ENCODE measurements at places on chromosomes 12 and 14.

DNA sequence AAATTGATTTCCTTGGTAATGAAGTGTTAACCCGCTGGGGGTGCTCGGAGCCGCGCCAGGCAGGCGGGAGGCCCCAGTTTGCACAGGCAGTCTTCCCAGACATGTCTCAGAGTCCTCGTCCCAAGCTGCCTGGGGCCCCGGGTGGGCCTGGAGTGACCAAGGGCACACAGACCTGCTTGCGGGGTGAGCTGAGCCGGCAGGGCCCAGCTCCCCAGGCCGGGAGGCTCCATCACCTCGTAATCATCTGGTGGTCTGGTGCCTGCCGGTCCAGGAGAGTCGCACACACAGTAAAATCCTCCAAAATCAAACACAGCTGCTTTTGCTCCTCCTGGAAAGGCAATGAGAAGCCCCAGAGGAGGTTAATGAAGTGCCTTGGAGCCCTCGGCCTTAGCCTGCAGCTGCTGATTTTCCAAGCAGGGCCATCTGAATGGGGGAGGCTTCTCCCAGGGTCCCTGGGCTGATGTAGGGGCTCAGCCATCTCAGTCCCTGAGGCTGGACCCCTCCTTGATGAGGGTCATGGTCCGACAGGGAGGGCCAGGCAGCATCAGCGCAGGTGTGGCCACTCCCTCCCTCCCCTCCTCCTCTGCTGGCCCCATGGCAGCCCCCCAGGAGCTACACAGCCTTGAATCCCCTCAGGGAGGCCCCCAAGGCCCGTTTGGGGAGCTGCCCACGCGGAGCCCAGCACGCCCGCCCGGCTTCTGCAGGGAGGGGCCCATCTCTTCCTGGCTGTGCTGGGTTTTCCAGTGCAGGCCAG is 39.4 kb upstream of the FBRSL1 start:
- no peak for DNase-seq

GRCh38 chr12:52423661-52424500 is 10.3 kb downstream of the KRT75 start:
- no peak for DNase-seq

GRCh38 chr12:41897593-41897992 is 247.1 kb downstream of the GXYLT1 start:
- DNase-seq = no peak

DNA sequence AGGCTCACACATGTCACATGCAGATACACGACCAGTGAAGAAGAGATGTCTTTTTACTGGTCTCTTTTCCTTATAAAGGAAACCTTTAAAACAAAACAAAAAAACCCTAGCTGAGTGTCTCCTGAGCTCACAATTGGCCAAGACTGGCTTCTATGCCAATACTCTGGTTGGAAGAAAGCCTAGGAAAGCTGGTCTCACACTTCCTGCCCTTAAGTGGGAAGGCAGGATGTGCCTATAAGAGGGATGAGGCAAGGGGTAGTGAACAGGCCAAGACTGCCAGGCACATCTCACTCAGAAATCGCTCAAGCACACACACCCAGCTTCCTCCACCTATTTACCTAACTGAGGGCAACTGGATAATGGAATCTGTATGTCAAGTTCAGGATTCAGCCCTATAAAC is 50.0 kb downstream of the SOCS2 start:
- peak; percentile 59 for DNase-seq

DNA sequence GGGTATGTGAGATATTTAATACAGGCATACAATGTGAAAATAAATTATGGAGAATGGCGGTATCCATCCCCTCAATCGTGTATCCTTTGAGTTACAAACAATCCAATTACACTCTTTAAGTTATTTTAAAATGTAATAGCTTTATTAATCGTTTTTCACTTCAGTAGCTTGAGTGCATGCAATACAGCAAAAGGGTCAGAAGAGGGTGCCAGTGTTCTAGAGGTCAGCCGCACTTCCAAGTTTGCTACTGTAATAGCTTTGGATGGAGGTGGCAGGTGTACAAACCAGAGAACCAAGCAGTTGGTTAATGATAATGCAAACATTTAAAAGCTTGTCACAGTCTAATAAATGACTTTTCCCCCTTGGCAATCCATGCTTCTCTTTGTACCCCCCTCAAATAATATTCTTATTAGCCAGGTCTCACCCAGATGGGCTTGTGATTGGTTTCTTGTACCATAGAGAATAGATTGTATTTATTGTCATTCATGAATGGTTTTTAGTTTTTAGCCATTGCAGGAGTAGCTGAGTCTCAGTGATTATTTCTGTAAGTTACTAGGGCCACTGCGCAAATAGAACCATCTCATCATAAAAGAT is 127.0 kb downstream of the ERC1 start:
- DNase-seq = peak; percentile 41

DNA sequence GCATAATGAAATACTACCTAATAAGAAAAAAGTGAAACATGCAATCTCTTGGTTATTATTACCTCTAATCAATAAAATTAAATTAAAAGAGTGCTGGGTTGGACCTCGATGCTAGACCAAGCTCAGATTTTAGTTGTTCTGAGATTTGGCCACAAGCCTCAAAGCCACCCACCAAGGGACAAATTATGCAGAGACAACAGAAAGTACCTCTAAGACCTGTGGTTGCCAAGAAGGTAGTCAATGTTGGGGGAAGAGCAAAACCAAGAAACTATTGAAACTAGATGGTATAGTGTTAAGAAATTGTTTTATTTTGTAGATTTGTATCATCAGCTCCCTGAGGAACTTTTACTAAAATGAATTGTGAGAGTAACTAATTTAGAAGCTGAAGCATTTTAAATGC is 43.8 kb upstream of the ARID2 start:
- DNase-seq = no peak

- DNase-seq = no peak
These were observed 61.7 kb upstream of the SLC6A15 start for GRCh38 chr12:84974155-84974815.

GRCh38 chr12:53985994-53986685 is 1.2 kb downstream of the HOXC10 start:
- DNase-seq = peak; percentile 47

DNA sequence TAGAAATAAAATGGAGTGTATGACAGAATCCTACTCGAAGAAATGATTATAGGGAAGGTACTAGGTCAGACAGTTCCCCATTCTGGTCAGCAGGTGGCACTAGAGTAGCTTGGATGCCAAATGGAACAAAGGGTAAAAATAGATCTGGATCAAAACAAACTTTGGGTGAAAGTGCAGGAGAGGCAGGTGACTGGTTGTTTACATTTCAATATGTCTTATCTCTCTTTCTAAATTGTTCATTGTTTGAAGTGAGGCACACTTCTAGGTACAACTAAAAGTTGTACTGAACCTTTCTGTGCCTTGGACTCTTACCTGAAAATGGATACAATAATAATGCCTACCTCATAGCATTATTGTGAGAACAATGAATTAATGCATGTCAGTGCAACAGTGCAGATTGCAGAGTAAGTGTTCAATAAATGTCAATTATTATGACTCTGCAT is 62.0 kb upstream of the OSBPL8 start:
- DNase-seq = peak; percentile 70

GRCh38 chr12:62799126-62799736 is 135.7 kb downstream of the PPM1H start:
- peak; percentile 70 for DNase-seq

GRCh38 chr14:20516921-20517320 is 11.6 kb downstream of the RNASE10 start:
- DNase-seq = peak; percentile 10

- DNase-seq = no peak
These were observed 113.9 kb downstream of the KTN1 start for GRCh38 chr14:55693904-55694303.

DNA sequence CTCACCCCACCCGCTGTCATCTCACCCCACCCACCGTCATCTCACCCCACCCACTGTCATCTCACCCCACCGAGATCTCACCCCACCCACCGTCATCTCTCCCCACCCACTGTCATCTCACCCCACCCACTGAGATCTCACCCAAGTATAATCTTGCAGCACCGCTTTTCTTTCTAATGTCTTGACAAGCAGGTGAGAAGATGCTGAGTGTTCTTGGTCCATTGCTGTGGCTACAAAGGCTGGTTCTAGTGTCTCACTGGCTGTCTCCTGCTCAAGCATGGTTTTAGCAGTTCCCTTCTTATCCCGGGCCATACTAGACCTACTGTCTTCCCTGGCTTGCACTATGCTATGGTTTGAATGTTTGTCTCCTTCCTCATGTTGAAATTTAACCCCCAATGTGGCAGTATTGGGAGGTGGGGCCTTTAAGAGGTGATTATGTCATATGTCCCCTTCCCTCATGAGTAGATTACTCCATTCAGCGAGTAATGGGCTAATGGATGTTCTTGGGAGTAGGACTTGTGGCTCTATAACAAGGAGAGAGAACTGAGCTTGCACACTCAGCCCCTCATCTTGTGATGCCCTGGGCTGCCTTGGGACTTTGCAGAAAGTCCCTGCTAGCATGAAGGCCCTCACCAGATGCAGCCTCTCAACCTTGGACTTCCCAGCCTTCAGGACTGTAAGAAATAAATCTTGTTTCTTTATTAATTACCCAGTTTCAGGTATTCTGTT is 47.7 kb upstream of the PPP2R5C start:
- DNase-seq = no peak

- DNase-seq = no peak
These were observed 4.8 kb downstream of the DGKA start for GRCh38 chr12:55935738-55936151.

DNA sequence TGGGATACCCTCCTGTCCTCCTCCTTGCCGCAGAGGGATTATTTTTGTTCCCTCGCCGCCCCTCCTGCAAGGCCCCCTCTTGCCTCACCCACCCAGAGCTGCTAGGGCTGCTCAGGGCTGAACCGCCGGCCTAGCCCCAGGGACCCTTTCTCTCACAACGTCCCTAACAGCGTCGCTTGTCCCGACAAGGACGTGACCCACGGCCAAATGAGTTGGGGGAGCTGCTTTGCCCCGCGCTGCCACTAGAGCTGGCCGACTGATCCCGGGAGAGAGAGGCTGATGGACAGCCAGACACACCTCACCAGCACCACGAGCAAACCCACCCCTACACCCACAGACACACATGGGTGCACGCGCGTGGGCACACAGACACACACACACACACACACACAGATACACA is 154.6 kb upstream of the ALG10B start:
- DNase-seq = no peak

DNA sequence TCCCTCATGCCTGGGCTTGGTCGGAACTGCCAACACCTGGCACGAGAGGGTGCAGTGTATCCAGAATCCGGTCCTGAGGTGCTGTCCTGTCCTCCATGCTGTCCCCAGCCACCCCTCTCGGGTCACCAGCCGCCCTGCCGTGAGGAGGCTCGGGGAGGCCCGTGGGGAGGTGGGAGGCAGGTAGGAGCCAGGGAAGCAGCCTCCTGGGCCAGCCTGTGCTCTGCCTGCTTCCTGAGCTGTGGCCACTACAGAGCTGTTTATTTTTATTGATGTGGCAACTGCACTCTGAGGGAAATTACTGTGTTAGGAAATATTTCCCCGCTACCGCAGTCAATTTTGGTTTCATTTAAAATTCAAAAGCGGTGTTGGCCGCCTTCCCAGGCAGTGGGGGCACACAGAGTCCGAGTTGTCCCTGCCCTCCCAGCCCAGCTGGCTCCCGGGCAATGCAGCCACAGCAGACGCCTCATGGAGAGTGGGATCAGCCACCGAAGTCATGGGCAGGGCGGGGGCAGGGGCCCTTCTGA is 18.3 kb downstream of the NOC4L start:
- peak; percentile 86 for DNase-seq

GRCh38 chr14:34501004-34501580 is 38.4 kb downstream of the EAPP start:
- no peak for DNase-seq

- no peak for DNase-seq
These were observed 100.5 kb downstream of the TBX5 start for GRCh38 chr12:114305446-114305845.

DNA sequence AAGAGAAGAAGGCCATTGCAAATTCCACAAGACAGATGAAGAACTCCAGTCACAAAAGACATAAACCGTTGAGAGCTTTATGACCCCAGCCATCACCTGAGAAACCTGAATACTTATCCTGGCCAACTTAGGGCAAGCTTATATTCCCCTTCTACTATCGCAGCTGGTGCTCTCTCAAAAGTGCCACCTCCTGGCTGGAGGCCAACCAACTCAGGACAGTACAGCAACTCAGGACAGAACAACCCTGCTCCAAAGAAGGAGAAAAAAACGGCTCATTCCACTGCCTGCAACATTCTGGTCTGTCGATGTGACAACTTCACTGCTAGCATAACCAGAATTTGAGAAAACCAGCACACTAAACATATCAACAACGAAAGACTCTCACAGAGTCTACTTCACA is 9.7 kb upstream of the KRT6B start:
- no peak for DNase-seq

- DNase-seq = no peak
These were observed 114.2 kb upstream of the EEA1 start for GRCh38 chr12:93043192-93043876.

DNA sequence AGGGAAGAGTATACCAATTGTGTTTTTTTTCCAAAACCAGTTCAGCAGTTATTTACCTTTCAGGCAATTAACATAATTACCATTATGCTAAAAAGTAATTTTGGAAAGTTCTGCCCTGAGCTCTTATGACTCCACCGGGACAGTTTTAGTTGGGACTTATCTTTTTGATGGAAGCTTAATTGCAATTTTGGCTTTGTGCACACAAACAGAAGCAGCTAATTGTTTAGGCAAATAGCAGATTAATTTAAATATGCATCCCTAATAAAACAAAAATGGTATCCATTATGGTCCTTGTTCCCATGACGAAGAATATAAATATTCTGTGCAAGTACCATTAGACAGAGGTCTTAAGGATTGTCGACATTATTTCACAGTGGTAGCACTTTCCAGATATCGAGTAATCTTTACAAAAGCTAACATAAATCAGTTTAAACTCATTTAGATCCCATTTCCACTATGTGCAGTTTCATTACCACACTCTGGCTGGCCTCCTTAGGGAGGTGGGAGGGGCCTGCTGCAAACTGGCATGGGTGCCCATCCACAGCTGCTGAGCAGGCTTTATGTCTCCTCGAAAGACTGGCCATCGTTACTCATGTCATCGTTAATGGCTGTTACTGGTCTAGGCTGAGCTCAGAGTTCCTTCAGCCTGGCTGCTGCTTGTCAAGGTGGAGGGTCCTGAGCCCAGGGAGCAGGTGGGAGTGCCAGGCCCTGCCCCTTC is 68.2 kb downstream of the FBXW8 start:
- DNase-seq = no peak

DNA sequence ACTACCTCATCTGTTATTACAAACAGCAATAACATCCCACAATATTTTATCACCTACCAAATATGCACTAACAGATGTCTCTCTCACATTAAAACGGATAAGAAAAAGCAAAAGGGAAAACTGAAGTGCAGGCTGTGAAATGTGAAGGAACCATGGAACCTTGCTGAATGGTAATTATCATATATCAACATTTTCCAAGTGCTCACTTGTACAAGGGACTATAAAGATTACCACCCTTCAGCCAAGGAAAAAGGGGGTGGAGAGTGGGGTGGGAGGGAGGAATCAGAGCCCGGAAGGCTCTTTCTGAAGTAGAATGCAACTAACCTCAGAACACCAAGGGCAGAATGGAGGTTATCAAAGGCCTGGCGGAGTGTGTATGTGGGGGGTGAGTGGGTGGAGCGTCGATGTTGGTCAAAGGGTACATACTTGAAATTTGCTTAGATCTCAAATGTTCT is 1.2 kb downstream of the SNX6 start:
- peak; percentile 17 for DNase-seq

- DNase-seq = no peak
These were observed 1346.4 kb downstream of the TMEM121 start for GRCh38 chr14:106872611-106873446.
